Neural progenitor cell (in vitro differentiated cells): ENCODE measurements at places on chromosomes 2 and 18. TPM values are rescaled to one million over a fixed set of nuclear protein-coding genes. Genes with fewer than 3 reads are reported as not detected.

The SOWAHC gene
- total RNA-seq = 5.7 and 7.2 TPM in 2 replicates

The RBM43 gene
- total RNA-seq = 1.1 and 2.0 TPM in 2 replicates

The MAPK4 gene
- 7.0 and 7.9 TPM in 2 replicates for total RNA-seq

The EIF4E2 gene
- 72.5 and 97.0 TPM in 2 replicates for total RNA-seq

The IL1A gene
- 1.3 and 3.2 TPM in 2 replicates for total RNA-seq

The ERBB4 gene
- total RNA-seq = 0.59 and 1.5 TPM in 2 replicates

The UGT1A8 gene
- not detected in 2 replicates for total RNA-seq

The GATA6 gene
- total RNA-seq = 0.26 and 0.28 TPM in 2 replicates

The ANKRD39 gene
- 4.0 and 17.3 TPM in 2 replicates for total RNA-seq

The FHOD3 gene
- 69.7 and 70.2 TPM in 2 replicates for total RNA-seq

The PLCD4 gene
- 0.12 and 1.1 TPM in 2 replicates for total RNA-seq

- no peak for DNase-seq
These were observed 123.7 kb upstream of the MSTN start for GRCh38 chr2:190186238-190186637.

DNA sequence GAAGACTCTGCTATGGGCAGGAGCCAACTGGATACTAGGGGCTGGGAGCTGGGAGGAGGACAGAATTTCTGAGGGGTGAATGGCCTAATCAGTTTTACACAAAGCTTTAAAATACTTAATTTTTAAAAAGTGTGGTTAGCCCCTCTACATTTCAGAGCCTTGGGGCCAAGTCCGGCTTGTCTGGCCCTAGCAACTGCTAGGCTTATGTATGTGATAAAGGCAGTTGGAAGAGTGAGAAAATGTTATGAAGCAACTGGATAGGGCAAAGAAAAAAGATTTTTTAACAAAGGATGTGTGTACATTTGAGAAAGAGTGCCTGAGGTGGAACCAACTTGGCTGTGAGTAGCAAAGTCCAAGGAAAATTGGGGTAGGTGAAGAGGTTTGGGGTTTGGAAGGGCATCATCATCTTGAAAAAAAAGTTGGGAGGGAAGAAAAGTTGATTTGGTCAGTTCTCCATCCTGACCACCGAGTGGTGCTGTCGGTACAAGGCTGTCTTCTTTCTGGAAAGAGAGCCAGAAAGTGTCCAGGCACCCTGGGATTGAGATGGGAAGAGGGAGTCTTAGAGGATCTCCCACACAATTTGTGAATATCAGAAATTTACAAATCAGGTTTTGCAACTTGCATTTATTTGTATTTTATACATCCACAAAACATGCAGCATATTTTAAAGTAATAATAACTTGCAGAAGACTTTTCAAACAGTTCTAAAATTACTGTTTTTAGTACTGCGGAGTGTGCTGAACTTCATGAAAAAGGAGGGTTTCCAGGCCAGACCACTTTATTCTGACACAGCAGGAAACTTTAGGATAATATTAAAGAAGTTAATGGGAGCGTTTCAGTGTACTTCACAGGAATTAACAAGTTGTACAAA lies 10.5 kb upstream of the CDK15 start:
- DNase-seq = peak; percentile 78

GRCh38 chr2:205024822-205025518 lies 479.7 kb downstream of the PARD3B start:
- DNase-seq = no peak

GRCh38 chr18:13409026-13409425 lies 190.5 kb downstream of the LDLRAD4 start:
- DNase-seq = no peak

GRCh38 chr18:7090771-7091170 lies 26.8 kb downstream of the LAMA1 start:
- no peak for DNase-seq

DNA sequence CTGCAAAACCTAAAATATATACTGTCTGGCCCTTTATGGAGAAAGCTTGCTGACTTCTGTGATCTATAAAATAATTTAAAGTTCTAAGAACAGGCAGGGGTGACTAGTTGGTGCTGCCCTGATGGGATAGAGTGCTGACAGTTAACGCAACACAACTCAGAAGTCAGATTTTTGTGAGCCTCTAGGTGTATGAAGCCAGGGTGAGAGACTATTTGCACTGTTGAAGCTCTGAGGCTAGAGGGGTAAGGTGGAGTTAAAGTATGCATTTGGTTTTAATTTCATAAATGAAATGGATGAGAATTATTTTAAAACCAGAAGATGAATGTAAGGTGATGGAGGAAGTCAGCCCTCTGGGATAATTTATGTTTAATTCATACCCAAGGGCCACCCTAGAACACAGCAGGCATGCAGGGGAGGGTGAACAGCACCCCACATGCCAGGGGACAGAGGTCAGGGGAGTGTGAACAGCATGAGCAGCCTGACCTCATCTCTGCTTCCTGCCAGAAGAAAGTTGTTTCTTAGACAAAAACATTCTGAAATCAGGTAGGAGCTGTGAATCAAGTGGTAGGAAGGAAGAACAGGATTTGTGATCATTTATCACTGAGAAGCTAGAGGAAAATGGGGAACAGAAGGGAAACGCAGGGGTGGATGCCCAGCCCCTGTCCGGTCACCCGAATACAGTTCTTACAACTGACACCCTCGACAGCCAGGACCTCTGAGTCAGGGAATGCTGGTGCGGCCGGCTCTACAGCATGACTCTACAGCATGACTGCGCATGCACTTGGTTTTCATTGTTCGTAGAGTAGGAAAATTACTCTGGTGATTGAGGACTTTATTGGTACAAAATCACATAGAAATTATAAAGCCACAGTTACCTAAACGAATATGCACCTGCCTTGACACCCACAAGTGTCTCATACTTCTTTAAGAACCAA lies 93.1 kb downstream of the MBP start:
- DNase-seq = no peak

GRCh38 chr2:181789827-181790448 lies 101.6 kb upstream of the ITPRID2 start:
- no peak for DNase-seq

GRCh38 chr2:201432621-201433393 lies 18.5 kb downstream of the TRAK2 start:
- no peak for DNase-seq

DNA sequence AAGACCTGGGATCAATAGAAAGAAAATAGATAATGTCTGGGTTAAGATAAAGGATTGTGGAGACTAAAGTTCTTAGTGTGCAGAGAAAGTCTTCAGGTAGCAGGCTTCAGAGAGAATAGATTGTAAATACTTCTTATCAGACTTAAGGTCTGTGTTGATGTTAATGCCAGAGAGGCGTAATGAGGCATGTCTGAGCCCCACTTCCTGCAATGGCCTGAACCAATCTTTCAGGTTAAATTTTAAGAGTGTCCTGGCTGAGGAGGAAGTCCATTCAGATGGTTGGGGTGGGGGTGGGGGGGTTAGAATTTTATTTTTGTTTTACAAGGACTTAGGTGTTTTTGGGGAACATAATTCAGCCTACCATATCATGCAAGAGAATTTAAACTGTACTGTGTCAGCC lies 129.5 kb downstream of the EVA1A start:
- no peak for DNase-seq

DNA sequence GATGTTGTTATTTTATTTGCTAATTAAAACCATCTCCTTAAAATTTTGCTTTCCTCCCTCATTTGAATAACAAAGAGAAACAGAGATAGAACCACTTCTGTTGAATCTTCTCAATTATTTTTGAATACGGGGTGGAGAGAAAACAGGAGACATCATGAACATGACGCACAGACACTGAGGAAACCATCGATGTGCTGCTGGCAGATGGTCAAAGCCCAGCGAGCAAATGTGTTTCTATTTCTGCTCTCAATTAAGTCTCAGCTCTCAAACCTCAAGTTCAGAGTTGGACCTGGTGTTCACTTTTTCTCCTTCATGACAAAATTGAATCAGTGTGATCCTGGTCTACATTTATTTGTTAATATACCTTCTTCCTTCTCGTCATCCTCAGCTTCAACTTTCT lies 36.1 kb upstream of the TWIST2 start:
- DNase-seq = no peak

GRCh38 chr2:15719566-15720313 lies 128.1 kb downstream of the DDX1 start:
- DNase-seq = no peak

DNA sequence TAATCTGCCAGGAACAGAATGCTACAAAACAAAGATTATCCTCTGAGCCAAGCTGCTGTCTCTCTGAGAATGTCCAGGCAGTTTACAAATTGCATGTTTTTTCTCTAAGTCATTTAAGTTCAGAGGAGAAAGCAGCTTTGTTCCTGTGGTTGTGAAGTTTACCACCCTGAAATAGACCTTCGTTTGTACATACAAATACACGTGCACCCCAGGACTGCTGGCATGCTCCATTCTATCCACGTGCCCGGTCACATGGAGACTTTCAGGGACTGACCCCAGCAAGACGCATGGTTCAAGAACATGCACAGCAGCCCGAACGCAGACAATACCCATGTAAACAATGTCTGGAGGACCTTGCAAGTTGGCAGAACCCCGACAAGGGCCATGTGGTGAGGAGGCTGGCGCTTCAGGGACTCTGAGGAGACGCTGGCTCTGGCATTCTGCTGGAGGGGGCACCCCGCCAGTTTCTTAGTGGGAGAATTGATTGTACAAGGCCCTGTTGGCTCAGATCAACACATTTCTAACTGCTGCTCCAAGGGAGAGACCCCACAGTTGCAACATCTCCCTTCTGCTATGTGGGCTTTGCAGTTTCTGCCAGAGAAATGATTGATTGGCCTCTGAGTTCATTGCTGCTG lies 33.3 kb downstream of the FAM178B start:
- no peak for DNase-seq

DNA sequence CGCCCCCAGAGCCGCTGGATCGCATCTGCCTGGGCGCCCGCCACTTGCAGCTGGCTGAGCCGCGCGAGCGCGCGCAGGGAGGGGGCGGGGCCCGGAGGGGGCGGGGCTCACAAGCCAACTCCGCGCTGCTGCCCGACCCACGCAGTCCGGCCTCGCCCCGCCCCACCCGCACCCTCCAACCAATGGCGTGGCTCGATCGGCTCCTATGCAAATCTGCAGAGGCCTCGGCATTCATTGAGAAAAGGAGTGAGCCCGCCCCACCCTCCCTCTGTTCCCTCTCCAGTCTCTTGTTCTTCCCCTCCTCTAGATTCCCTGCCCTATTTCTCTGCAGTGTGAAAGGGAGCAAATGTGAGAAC lies at the start of gene ALK:
TSS of gene ALK (minus strand) at position 27 of the 356 bp plus-strand sequence. CDS start 927 bp downstream, outside the sequence.
- peak; percentile 98 for DNase-seq

DNA sequence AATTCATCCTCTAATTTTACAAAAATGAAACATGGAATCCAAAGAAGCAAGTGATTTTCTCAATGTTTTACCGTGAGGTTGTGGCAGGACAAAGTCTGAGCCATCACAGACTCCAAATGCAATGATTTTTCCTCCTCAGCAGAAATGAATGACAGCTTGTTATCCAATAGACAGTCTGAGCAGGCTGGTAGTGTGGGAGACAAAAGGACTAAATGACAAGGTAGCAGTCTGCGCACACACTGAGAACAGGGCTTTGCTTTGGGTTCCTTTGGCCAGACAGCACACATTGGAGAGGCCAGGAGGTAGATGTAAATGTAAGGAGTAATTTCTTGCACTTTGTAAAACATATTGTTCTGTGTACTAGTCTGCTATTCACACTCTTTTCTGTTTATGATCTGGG lies 50.3 kb upstream of the RGPD4 start:
- DNase-seq = no peak

DNA sequence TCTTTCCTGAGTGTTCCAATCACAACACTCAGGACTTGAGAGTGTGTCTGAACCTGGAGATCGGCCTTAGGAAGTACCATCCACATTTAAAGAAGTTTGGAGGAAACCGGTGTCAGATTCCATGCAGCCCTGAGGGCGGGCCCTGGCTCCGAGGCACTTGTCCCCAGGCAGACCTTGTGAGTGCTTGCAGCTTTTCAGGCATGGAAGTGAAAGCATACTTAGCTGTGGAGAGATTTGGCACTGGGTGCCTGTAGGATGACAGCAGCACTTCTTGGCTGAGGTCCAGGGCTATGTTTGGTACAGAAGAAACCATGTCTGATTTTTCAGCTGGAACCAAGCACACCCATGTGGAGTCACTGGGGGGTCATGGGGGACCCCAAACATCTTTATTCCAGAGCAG lies 230.8 kb downstream of the SEPTIN10 start:
- no peak for DNase-seq

DNA sequence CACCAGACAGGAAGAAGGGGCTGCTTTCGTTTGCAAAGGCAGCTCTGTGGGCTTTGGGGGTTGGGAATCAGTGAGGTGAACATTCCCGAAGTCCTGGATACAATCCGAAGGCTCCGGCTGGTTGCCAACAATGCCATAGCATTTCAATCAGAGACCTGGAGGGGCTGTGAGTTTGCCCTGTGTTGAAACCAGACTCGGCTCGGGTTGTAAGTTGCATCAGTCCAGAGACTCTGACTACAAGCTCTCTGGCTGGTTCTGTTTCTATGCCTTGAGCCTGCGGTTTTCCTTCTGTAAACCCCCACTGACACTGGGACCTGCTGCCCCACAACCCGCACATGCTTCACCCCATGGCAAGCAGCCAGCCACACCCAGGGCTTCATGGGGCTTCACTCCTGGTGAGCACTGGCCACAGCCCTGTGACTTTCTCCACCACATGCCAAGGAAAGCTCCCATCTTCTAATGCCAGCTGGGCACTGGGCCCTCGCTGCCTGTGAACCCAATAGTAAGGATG lies 85.7 kb upstream of the ODC1 start:
- no peak for DNase-seq

DNA sequence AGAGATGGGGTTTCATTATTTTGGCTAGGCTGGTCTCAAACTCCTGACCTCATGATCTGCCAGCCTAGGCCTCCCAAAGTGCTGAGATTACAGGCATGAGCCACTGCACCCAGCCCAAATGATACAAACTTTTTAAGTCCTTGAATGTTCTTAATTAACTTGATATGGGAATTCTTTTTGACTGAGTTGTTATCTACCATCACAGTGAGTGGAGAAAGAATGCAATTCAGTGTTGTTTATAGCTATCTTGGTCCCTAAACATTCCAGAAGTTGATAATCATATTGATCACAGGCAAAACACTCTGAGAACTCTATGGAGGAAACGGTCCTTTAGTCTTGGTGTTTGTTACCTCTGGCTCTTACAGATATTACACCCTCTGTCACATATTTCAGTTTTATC lies 1072.5 kb downstream of the SUCLG1 start:
- DNase-seq = no peak

- DNase-seq = no peak
These were observed 68.0 kb upstream of the IGFBP5 start for GRCh38 chr2:216763396-216763795.

GRCh38 chr2:214103276-214104001 lies 307.4 kb upstream of the VWC2L start:
- no peak for DNase-seq

DNA sequence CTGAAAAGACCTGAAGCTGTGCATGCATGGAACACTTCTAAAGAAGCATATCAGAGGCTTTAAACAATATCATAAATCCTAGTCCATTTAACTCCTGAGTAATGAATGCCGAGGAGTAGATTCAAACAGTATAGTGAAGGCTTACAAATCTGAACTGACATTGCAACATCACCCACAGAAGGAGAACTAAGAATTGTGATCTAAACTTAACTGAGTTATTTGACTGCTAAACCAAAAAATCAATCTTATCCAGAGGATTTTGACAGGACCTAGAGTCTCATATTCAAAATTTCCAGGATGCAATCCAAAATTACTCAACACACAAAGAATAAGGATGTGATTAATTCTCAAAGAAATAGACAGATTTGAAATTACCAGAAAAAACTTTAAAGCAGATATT lies 181.0 kb downstream of the SLC39A10 start:
- DNase-seq = no peak
